ENCODE measurements at places on chromosomes 4 and X.

- DNase-seq = no peak
These were observed 257.2 kb downstream of the SNCA start for GRCh38 chr4:89579771-89580170.

GRCh38 chr4:152972821-152973628 lies 36.9 kb downstream of the FHDC1 start:
- DNase-seq = no peak

DNA sequence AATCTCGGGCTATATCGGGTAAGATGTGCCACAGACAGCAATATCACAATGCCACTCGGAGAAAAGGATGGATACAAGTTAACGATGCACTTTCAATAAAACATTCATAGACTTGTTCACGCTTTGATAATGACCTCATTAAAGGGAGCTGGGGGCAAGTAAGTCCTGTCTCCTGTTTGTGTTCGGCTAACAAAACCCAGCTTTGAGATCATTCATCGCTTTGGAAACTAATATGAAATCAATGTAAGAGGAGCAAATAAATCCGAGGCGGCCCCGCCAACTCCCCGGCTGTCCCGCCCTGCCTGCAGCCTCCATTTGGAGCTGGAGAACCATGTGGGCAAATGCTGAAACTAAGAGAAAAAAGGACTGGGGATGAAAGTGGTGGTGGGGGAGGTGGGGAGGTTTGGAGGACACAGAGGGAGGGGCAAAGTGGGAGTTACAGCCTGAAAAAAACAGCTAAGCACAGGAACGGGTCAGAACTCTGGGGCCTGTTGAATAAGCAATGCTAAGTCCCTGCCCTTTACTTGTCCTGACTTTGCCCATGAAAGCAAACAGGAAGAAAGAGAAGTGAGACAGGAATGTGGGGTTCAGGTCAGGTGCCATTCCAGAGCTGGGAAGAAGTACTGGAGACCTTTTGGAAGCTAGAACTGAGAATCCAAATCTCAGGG lies 3.5 kb upstream of the GSX2 start:
- DNase-seq = no peak

DNA sequence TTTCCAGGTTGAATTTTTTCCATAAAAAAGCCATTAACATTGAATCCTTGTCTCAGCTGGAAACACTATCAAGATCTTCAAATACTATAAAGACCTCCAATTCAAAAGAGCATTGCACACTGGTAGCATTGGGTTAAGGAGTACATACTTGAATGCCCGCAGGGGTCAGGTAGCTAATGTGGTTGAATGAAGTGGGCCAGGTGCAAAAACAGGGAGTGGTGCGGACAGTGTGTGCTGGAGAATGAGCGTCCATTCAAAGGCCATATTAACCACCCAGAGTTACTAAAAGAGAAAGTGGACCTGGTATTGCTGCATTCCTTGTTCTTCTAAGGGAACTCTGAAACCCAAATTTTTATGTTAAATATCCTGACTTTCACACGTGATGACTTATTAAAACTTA lies 91.6 kb downstream of the NYX start:
- DNase-seq = no peak

DNA sequence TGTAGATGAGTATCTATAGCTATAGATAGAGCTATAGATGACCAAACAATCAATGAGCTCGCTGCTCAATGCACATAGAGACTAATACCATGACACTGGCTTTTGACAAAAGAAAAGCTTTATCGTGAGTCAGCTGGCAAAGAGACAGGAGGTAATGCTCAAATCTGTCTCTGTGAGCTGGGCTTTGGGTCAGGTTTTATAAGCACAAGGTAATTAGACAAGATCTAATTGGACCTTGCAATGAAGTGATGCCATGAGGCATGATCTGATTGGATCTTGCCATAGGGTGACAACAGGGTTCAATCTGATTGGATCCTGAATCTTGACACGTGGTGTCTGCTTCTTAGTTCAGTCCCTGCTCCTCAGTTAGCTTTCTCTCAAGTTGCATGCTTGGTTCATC lies 180.7 kb upstream of the MXRA5 start:
- DNase-seq = no peak

- peak; percentile 3 for DNase-seq
These were observed 124.4 kb downstream of the TMA16 start for GRCh38 chr4:163618845-163619244.

GRCh38 chr4:78298618-78299017 lies 241.5 kb downstream of the FRAS1 start:
- DNase-seq = no peak

GRCh38 chrX:154329294-154329693 lies 33.7 kb downstream of the TKTL1 start:
- DNase-seq = no peak

- DNase-seq = peak; percentile 1
These were observed 52.0 kb downstream of the CXorf58 start for GRCh38 chrX:23959781-23960180.

DNA sequence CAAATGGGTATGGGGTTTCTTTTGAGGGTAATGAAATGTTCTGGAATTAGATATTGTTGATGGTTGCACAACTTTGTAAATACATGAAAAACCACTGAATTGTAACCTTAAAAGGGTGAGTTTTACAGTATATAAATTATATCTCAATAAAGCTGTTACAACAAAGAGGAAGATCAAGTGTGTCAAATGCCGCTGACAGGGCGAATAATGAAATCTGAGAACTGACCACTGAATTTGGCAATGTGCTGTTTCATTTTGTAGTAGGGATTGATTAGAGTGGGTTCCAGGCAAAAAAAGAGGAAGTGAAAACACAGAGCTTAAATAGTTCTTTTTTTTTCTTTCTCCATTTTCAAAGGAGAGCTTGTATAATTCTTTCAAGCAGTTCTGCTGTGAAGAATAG lies 161.1 kb upstream of the NAP1L5 start:
- no peak for DNase-seq

- no peak for DNase-seq
These were observed 1043.3 kb downstream of the FAT4 start for GRCh38 chr4:126358041-126358440.

DNA sequence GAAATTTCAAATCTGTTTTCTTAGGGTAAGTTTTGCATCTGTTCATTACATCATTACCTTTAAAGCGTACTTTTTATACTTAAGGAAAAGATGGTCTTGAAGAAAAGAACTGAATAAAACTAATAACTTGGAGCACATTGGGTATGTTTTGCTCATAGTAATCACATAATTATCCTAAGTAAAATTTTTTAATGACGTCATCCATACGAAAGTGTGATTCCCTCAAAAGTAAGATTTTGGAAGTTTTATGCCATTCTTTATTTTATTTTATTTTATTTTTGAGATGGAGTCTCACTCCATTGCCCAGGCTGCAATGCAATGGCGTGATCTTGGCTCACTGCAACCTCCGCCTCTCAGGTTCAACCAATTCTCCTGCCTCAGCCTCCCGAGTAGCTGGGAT lies 1516.6 kb upstream of the TENM3 start:
- DNase-seq = no peak

GRCh38 chr4:137631605-137632004 lies 99.3 kb upstream of the PCDH18 start:
- DNase-seq = no peak

DNA sequence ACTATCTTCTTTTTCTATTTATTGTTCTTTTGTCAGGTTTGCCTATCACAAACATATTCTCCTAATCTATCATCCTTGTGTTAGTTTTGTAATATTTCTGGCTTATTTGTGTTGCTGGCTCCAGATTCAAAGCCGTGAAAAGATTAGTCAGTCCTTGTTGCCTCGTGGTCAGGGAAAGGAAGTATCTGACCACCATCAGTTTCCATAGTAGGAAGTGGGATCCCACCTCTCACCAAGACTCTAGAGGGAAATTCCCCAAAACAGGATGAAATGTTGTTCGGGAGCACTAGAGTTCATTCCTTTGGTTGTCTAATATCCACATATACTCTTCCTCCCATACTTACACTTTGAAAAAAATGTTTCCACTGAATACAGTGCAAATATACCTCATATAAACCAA lies 131.0 kb upstream of the HUWE1 start:
- peak; percentile 29 for DNase-seq

GRCh38 chr4:137664046-137664387 lies 131.7 kb upstream of the PCDH18 start:
- no peak for DNase-seq

GRCh38 chrX:12987900-12988594 lies 13.1 kb downstream of the TMSB4X start:
- no peak for DNase-seq

- DNase-seq = no peak
These were observed 400.8 kb downstream of the GPM6A start for GRCh38 chr4:175411251-175411650.

- DNase-seq = no peak
These were observed 764.7 kb downstream of the TRIML1 start for GRCh38 chr4:188903986-188904385.

DNA sequence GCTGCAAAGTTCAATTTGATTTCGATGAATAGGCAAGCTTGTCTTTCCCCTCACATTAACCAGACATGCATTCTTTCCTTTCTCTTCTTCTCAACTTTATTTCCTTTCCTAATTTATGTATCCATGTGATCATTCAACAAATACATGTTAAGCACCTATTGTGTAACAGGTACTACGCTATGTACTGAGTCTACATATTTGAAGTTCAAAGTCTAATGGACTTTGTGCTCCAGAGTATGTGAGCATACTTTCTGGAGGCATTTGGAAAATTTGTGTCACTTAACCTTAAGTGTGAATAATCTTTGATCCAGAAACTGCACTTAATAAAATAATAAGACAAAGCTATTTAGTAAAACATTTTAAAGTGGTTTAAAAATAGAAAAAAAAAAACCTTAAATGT lies 675.3 kb upstream of the CT83 start:
- DNase-seq = no peak

DNA sequence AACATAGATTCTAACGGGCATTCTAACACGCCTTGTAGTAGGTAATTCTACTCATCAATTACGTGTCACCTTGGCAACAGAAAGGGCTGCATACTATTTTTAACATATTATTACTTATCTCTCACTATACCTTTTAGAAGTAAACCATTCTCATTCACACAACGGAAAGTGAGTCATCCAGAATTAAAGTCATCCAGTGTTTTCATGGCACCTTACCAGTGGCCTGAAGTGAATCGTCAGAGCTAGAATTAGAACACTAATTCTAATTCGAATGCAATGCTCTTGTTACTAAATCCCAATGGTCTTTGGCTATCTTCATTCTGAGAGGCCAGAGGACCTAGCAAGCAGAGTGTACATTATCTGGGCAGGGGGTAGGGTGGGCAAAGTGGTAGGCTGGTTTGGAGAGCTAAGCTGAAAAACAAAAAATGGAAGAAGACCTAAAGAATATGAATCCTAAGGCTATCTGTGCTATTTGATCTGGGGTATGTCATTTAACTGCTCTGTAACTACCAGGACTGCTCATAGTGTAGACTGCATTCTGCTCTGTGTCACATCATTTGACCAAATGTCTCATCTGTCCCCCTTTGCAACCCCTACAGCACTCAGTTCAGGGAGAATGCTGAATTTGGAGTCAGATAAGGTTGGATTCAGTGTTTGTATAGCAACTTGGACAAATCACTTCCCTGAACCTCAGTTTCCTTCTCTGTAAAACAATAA lies 96.5 kb downstream of the HDAC8 start:
- DNase-seq = no peak

GRCh38 chr4:85102606-85103005 lies 136.1 kb upstream of the WDFY3 start:
- DNase-seq = no peak

- DNase-seq = no peak
These were observed 781.0 kb upstream of the HTR2C start for GRCh38 chrX:113802837-113803236.

- DNase-seq = no peak
These were observed 992.7 kb upstream of the HS3ST1 start for GRCh38 chr4:12421364-12421763.

GRCh38 chr4:20085156-20085555 lies 166.5 kb upstream of the SLIT2 start:
- no peak for DNase-seq

DNA sequence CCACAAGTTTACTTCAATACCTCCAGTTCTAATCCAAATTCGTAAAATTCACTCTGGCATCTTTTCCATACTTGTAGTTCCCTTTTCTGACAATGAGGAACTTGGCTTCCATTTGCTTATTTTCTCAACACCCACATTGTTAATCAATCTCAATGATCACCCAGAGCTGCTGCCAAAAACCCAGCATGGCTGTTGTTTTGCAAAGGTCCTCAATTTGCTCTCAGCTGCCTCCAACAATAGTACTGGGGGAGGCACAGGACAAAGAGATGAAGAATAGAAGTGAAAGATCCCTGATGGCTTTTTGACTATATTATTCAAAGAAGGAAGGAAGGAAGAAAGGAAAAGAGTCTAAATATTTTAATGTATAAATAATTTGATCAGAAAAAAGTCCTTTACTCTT lies 847.8 kb downstream of the RAPGEF2 start:
- DNase-seq = no peak

DNA sequence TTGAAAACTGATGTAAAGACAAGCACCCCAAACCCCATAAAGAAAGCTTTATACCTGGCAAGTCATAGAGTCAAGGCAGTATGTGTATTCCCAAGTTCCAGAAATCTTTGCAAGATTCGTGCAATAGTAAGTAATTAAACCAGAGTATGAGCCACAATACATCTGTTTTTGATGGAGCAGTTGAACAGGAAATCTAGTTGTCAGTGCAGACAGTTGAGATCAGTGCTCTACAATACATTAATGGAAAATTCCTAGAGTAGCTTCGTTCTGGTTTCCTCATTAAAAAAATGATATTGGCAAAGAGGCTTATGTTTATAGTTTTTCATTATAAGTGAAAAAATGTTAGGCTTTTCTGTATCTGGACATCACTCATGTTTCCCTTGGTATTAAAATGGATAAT lies 575.3 kb downstream of the TRIML1 start:
- DNase-seq = no peak

GRCh38 chrX:72236841-72237240 lies 2.0 kb downstream of the ERCC6L start:
- no peak for DNase-seq

DNA sequence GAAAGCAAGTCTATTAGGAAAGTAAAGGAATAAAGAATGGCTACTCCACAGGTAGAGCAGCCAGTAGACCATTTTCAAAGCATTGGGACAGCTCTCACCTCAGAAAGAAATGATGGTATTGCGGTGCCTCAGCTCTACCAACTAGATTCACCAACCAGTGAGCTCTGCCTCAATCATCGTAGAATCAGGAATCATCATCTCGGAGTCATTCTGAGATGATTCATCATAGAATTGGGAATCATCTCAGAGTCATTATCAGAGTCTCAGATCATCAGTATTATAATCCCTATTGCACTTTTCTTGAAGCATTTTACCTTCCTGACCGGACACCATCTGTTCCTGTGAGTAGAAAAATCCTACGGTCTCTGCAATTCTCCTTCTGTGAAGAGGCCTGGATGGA lies 17.5 kb upstream of the SAT1 start:
- DNase-seq = no peak

GRCh38 chrX:128676651-128677050 lies 624.4 kb upstream of the ACTRT1 start:
- no peak for DNase-seq

DNA sequence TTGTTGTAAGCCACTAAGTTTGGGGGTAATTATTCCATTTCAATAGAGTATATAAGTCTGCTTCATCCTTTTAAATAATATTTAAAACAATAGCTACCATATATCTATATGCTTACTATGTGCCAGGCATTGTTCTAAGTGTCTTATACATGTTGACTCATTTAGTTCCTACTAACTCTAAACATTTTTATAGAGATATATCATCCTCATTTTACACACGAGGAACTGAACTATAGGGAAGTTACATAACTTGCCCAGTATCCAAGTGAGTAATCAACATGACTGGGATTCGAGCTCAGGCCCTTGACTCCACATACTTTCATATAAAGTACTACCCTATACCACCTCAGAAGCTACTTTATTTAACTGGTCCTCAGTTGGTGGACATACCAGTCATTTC lies 175.3 kb upstream of the RAI2 start:
- no peak for DNase-seq

Measured in activated CD4-positive, alpha-beta T cell treated with anti-CD3 and anti-CD28 coated beads, Interleukin-10, Interleukin-2, amounts not matched to agents 100 ng/mL and 50 ng/mL, durations not matched to agents 16 hours and 8 hours (primary cell).